Left lung (tissue), 14 donors: ENCODE measurements at places on chromosomes 7 and 10.

DNA sequence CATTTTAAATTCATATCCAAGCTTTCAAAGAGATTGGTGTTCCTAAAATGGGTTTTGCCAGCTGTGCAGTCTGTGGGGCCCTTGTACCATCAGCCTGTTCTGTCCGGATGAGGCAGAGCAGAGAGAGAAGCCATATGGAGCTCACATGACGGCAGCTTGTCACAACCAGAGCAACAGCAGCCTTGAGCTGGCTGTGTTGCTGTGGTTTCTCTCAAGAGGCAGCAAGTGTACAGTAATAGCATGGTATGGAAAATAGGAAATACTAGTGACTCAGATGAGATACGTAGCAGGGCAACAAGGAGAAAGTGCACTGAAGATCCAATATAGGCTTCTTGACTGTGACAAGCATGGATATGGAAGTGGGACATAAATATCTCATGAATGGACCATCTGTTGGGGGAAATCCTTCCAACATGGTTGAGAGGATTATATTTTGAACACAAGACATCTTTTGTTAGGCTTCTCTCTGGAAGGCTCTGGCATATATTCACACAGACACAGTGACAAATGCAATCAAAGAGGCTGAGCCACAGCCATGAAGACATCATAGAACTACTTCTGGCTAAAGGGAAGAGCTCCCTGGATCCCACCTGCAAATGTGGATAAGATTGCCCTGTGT, 251.0 kb upstream of the TAC1 start:
- DNase-seq: no peak

DNA sequence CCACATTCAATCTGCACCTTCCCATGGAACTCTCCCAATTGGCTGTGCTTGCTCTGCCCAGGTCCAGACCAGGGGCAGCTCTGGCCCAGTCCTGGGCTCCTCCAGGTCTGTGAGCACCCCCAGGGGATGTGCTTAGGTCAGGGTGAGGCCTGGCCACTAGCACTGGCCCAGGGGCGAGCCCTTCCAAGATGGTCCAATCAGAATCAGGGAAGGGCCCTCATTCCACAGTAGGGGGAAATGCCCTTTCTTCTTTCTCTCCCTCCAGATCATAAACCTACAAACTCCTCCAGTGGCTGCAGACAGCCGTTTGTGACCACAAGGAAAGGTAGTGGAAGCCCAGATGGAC, 157.0 kb downstream of the PRKAG2 start:
- DNase-seq: no peak

GRCh38 chr10:121069061-121069850, 218.1 kb downstream of the WDR11 start:
- DNase-seq: no peak

DNA sequence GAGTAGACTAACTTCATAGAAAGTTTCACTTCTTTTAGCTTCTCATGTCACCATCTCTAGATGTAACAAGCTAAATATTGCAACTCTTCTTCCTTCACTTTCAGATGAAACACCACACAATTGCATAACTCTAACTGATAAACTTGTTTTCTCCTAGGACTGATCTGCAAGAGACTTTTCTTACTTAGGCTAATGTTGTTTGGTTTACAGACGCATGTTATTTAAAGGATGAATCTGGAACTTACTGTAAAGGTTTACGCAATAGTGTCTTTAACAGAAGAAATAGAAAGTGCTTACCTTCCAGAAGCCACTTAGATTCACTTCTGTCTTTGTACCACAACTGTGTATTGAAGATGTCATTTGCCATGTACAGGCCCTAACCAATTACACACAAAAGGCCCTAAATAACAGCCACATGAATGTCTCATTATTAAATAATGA, 22.1 kb upstream of the ZC3HAV1 start:
- no peak for DNase-seq

- DNase-seq: no peak
These were observed 18.9 kb upstream of the SHH start for GRCh38 chr7:155830961-155831806.

- no peak for DNase-seq
These were observed 132.2 kb downstream of the BBS9 start for GRCh38 chr7:33261585-33261984.

- DNase-seq: no peak
These were observed 71.3 kb downstream of the CPEB3 start for GRCh38 chr10:92219559-92219958.

GRCh38 chr10:110410329-110411046, 87.2 kb upstream of the DUSP5 start:
- DNase-seq: no peak

GRCh38 chr7:94216944-94217461, 177.7 kb upstream of the COL1A2 start:
- no peak for DNase-seq

GRCh38 chr10:63258920-63259678, 126.0 kb downstream of the NRBF2 start:
- no peak for DNase-seq

GRCh38 chr10:68043030-68043429, 32.1 kb downstream of the HERC4 start:
- DNase-seq: no peak

- no peak for DNase-seq
These were observed 9.0 kb upstream of the VSIR start for GRCh38 chr10:71782221-71782916.

DNA sequence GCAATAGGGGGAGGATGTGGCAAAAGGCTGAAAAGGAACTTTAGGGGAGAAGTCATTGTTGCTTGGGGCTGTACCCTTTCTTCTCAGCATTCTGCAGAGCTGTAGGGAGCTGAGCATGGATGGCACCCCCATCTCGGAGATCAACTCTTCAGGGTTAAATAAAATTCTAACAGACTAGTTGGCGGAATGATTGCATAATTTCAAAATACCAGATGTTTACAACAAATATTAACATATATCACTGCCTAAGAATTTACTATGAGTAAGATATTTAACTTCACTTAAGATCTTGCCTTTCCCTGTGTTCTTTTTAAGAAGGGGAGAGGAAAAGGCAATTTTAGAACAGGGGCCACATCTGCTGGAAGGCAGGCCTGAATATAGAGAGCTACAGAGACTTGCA, 509 bp upstream of the OR2F1 start:
- no peak for DNase-seq

- no peak for DNase-seq
These were observed 6.4 kb downstream of the IFIT2 start for GRCh38 chr10:89308266-89308665.

- peak; percentile 89 for DNase-seq
These were observed 161.5 kb upstream of the SH2B2 start for GRCh38 chr7:102125127-102125596.

- DNase-seq: no peak
These were observed 134.7 kb downstream of the SVIL start for GRCh38 chr10:29499993-29500537.

- no peak for DNase-seq
These were observed 95.7 kb upstream of the EEPD1 start for GRCh38 chr7:36057323-36057722.

DNA sequence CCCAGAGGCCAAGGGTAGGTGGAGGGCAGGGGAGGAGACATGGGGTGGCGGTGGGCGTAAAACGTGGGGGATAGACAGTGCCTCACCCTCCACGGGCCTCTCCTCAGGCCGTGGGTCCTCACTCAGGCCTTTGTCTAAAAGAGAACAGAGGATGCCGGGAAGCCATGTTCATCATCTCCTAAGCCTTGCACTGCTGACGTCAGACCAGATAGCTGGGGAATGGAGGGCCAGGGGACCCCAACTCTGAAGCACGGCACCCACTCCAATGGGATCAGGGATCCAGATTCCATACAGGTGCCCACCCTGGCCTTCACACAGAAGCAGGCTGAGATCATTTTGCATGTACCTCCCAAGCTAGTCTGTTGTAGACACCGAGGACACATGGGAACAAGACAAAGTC, 83.4 kb upstream of the TMEM248 start:
- DNase-seq: no peak

GRCh38 chr7:40761762-40762560, 627.2 kb downstream of the SUGCT start:
- DNase-seq: peak; percentile 23

- no peak for DNase-seq
These were observed 8.3 kb upstream of the ARHGAP12 start for GRCh38 chr10:31936933-31937332.

DNA sequence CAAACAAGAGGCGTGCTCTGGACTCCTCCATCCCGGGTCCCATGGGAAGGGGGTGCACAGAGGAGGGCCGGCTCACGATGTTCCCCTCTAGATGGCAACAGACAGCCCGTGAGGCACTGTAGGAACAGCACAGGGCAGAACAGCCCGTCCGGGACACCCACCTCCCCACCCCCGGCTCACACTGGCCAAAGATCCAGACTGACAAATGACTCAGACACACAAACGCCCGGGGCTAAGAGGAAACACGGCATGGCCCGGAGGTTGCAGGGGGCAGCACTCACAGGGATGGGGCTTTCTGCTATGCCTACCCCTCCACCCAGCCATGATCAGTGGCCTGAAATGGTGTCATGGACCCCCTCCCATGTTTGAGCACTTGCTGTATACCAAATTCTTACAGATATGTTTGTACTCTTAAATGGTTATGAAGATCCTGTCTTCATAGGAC, 4.9 kb upstream of the ELN start:
- no peak for DNase-seq

DNA sequence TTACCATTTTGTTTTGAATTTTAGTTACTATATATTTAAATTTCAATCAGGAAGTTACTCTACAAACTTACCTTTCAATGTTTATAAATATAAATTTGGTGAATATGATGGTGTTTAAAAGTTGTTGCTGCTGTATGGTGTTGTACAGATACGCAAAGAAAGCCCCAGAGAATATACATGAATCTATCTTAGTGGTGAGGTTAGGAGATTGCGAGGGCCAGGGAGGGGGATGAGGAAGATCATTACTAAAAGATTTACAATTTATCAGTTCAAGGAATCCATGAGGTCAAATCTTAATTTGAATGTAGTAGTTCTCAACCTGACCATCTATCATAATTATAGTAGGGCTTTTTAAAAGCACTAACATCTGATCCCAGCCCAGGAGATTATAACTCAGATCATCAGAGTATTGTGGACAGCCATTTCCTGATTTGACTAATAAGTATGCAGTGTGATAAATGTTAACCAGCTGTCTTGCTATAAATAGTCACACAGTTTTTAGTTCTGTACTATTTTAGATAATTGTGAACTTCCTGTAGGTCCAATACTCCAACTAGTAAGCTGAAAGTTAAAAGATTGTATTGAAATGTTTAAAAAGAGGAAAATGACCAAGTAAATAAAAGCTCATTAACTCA, 23.6 kb downstream of the FAM3C start:
- DNase-seq: no peak

DNA sequence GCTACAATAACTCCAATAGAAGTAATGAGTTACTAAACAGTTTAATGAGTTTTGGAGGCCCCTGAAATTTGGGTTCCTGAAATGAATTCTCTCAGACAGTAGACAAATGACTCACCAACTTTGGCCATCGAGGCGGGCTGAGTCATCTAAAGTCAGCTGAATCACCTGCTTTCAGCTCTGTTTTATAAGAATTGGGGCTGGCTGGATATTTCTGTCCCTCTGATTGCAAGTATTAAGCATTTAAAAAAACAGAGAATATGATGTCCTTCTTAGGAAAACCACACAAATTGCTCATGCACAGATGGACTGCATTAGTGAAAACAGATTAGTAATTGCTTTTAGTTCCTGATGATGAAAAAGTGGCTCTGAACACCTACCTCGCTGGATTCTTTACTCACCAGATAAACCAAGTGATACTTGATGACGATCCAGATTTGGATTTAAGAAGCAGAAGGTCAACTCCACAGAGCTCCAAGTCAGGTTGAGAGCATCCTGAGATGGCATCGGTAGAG, 59.1 kb downstream of the ZNF365 start:
- no peak for DNase-seq

DNA sequence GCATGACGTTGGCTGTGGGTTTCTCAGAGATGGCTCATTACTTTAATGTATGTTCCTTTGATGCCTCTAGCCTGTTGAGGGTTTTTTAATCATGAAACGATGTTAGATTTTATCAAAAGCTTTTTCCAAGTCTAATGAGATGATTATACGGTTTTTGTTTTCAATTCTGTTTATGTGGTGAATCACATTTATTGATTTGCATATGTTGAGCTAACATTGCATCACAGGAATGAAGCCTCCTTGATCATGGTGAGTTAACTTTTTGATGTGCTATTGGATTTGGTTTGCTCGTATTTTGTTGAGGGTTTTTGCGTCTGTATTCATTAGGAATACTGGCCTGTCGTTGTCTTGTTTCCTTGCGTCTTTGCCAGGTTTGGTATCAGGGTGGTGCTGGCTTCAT, 52.3 kb upstream of the PTPN12 start:
- no peak for DNase-seq

DNA sequence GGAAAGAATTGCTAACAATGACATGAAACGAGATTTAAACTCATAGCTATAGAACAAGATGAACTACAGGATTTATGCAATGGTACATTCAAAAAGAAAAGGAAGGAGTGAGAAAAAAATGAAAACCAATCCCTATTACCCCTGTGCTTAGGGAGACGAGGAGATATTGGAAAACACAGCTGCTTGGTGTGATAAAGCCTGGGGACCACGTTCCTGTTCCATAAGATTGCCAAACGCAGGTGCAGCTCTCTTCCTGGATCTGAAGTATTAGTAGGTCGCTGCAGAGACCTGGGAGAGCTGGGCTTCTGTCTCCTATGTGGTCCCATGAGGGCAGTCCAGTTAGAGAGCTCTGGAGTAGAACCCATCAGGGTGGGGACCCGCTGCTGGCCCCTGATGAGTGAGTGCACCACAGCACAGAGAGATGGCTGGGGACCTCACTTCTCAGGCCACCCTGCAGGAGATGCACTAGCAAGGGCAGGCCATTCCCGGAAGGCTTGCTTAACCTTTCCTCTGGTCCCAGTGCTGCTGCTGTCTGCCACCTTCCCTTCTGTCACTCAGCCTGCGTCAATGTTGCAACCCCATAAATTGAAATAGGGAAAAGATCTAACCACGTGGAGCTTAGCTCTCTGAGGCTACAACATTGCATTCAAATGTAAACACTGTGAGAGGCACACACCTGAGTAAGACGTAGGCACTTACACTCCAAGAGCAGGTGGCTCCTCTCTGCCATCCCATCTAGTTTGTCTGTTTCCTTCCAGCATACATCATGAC, 57.9 kb downstream of the MTPN start:
- no peak for DNase-seq

DNA sequence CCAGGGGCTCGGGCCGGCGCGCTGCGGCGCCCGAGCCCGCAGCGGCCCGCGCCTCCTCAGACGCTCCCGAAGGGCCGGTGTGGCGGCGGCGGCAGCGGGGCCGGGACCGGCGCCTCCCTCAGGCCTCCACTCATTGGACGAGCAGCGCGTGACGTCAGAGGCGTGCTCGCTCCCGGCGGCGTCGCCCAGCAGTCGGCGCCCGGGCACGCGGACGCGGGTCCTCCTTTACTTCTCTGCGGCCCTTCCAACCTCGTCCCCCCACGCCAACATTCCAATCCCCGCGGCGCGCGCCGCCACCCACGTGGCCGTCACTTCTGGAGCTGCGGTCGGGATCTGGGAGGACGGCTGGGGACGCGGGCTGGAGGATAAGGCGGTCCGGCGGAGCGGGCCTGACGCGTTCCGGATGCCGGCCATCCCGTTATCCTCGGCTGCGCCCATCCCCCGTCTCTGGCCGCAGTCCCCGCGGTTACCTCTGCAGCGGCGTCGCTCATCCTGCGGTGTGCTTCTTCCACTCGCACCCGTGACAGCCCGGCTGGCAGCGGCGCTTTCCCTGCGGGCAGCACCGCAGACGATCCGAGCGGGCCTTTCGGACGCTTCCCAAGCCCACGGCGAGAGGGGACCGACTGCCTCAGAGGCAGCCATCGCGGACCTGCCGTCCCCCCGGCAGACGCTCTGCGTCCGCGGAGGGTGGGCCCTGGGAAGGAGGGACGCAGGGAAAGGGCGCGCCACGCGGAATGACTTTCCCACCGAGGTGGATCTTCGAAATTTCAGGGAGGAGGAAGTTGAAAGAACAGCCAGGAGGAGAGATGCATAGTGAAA, at the start of gene PDZD8:
Gene PDZD8 (minus strand): TSS at position 81 of the 819 bp plus-strand sequence. CDS start 213 bp downstream, outside the sequence.
- DNase-seq: peak; percentile 96
